Memory B cell (primary cell): ENCODE measurements at places on chromosomes 6 and 20.

- DNase-seq = no peak
These were observed 27.8 kb downstream of the GPX5 start for GRCh38 chr6:28553384-28553985.

GRCh38 chr20:50729901-50730764, 1.2 kb upstream of the PARD6B start:
- DNase-seq = peak; percentile 17

DNA sequence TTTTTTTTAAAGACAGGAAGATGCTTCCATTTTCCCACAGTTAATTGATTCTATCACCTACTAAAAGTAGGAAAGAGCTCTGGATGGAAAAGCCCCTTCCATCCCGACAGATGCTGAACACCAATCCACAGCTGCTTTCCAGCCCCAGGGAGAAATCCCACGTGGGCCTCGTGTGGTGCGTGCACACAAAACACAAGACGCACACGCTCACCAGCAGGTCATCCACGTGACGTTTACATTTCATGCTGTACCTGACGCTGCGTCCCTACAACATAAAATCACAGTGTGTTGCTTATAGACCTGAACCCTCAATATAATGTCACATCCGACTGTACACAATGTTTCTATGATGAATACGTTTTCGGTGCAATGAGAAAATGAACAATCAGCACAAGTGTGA, 50.2 kb upstream of the DACT2 start:
- no peak for DNase-seq

GRCh38 chr6:153698001-153698400, 341.0 kb upstream of the OPRM1 start:
- no peak for DNase-seq

GRCh38 chr6:150191809-150192208, 49.0 kb downstream of the PPP1R14C start:
- DNase-seq = no peak

GRCh38 chr20:10940941-10941340, 267.1 kb upstream of the JAG1 start:
- DNase-seq = no peak

DNA sequence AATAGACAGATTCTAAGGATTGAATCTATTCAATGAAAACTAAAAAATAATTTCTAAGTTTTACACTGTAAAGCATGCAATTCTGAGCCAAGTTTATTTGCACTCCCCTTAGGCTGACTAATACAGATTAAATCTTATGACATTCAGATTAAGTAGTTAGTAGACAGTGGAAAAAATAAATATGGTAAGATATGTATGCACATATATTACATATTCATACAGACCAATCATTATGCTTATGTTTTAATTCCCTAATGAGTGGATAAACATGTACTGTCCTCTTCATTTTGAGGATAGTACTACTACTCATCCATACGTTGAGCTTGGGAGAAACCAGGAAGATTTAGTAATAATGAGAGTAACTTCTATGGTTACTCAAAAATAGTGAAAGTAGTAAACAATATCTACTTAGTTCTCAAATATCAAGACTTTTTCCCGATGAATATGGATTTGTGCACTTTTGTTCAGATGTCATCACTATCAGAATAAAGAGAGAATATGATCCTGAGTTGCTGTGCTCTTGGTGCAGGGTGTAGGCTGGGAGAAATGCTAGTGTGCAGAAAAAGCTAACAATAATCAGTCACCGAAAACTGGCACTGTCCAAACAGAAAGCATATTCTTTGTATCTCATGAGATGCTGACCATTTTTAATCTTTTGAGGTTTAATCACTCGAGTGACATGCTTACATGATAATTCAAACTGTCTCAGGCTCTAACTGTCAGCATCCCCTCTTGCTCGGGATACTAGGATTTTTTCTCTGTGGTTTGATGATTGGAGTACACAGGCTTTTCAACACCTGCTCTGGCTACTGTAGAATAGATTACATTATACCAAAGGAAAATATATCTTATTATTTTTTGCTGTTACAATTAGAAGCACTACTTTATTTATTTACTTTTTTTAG, 111.6 kb downstream of the EPHA7 start:
- no peak for DNase-seq

DNA sequence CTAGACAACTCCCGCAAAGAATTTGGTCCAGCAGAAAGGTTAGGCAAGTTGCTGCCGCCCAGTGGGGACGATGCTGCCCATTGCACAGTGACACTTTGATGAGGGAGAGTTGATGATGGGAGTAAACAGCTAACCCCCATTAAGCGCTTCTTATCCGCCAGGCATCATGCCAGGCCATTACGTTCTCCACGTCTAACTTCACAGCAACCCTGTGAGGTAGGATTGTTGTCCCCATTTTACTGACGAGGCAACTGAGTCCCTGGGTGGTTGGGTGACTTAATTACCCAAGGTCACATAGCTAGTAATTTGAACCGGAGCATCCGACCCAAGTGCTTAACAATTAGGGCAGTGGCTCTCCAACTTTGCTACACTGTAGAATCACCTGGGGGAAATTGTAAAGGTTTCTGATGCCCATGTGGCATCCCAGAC, 738 bp downstream of the RALGAPB start:
- DNase-seq = no peak
